ENCODE measurements at places on chromosomes 13 and 19. TPM values are rescaled to one million over a fixed set of nuclear protein-coding genes. Genes with fewer than 3 reads are reported as not detected.

- DNase-seq, result no peak
These were observed 2.8 kb downstream of the ARID3A start for GRCh38 chr19:928471-929202.

DNA sequence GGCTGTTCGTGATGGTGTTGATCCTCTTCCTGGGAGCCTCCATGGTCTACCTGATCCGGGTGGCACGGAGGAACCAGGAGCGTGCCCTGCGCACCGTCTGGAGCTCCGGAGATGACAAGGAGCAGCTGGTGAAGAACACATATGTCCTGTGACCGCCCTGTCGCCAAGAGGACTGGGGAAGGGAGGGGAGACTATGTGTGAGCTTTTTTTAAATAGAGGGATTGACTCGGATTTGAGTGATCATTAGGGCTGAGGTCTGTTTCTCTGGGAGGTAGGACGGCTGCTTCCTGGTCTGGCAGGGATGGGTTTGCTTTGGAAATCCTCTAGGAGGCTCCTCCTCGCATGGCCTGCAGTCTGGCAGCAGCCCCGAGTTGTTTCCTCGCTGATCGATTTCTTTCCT is 12.2 kb upstream of the C19orf33 start:
- DNase-seq, result no peak

GRCh38 chr19:47225746-47226425 is 5.1 kb downstream of the BBC3 start:
- DNase-seq, result peak; percentile 82

- DNase-seq, result peak; percentile 80
These were observed 1.2 kb upstream of the GPX4 start for GRCh38 chr19:1102407-1103131.

The GPX4 gene
- 500 TPM for total RNA-seq

The CEACAM3 gene
- not detected for total RNA-seq

- DNase-seq, result no peak
These were observed 17.8 kb downstream of the NFILZ start for GRCh38 chr19:8648240-8648639.

- DNase-seq, result no peak
These were observed 480.5 kb upstream of the SLITRK1 start for GRCh38 chr13:84362777-84363176.

DNA sequence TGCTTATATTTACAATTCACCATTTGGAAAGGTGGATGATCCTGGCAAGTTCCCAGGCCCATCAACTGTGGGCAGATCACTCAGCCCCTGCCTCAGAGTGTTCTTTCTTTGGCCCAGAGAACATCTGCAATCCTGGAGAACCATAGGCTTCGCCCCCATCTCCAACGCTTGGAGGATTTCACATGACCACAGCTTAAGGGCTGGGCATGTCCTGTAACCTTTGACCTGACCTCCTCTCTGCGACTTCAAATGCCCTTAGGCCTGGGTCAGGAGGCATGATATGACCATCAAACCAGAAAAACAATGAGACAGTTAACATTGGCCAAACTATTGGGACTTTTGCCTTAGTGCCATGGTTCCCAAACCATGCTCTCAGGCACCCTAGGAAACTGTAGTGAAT is 7.2 kb upstream of the MBNL2 start:
- DNase-seq, result no peak

DNA sequence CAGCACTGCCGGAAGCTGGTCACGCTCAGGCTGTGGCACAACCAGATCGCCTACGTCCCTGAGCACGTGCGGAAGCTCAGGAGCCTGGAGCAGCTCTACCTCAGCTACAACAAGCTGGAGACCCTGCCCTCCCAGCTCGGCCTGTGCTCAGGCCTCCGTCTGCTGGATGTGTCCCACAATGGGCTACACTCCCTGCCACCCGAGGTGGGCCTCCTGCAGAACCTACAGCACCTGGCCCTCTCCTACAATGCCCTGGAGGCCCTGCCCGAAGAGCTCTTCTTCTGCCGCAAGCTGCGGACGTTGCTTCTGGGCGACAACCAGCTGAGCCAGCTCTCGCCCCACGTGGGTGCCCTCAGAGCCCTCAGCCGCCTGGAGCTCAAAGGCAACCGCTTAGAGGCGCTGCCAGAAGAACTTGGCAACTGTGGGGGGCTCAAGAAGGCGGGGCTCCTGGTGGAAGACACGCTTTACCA is 3.2 kb upstream of the MAP2K7 start:
- no peak for DNase-seq

- DNase-seq, result peak; percentile 68
These were observed 51.3 kb downstream of the CELF5 start for GRCh38 chr19:3275583-3276340.

GRCh38 chr19:47741544-47742140 is 3.7 kb upstream of the NOP53 start:
- DNase-seq, result no peak

- DNase-seq, result no peak
These were observed 22.7 kb downstream of the SGCG start for GRCh38 chr13:23203516-23203915.

- no peak for DNase-seq
These were observed 22.8 kb upstream of the UPF3A start for GRCh38 chr13:114258589-114258988.
